Nucleus accumbens (tissue), 56 donors: ENCODE measurements at places on chromosomes 3 and 15.

GRCh38 chr15:33278816-33279612, 31.8 kb upstream of the RYR3 start:
- DNase-seq = no peak

DNA sequence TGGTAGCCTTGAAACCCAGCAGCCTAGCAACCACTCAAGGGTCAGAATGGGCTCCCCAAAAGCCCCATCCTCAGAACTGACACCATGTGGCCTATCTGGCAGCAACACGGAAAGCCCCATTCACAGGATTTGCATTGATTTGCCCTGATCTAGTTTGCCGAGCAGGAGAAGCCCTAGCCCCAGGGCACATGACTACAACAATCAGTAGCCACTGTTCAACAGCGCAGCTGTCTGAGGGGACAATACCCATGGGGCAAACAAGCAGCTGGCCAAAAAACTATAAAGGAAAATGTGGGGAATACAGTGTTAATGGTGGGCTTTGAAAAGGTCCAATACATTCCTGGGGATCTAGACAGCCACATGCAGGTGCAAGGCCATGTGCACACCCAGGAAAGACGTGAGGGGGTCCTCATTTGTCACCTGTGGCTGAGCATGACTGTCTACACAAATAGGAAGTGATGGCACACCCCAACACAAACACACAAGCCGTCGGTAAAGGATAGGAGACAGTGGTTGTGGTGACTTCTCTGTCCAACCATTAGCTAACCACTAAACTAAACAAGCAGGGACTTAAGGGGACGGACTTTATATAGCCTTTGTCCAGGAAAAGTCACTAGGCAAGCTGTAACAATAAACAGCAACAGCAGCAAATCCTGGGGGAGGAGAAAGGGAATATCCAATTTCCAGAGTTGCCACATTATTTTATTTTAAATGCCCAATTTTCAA, 113.7 kb downstream of the LRIG1 start:
- DNase-seq = no peak

GRCh38 chr15:40845036-40845435, 1.2 kb downstream of the SPINT1 start:
- no peak for DNase-seq

DNA sequence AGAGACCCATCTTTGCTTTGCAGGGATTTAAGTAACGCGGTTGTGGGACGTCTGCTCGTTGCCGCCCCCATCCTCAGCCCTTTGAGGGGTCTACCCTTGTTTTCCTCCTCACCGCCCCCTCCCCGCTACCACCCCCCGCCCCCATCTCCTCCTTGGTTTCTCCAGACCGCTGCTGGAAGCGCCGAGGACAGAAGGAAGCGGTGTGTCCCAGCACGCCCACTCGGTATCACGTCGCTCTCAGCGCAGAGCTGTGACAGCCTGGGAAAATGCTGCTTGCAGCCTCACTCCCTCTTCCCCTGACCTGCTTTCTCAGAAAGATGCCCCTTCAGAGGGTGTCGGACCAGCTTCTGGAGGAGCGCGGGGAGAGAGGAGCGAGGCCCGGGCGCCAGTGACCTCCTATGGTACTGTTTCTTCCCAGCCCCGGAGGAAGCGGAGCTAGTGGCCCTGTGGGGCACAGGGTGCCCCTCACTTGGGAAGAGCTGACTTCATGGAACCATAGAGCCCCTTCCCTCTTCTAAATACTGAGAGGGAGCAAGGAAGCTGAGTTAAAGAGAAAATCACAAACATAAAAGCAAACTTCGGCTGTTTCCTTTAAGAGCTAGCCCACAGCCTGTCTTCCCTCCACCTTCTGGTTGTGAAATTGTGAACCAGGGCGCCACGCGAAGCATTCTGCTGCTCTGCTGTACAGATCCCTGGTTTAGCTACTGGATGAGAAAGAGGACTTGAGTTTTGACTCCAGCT, 698 bp downstream of the IL1RAP start:
- DNase-seq = peak; percentile 40

- no peak for DNase-seq
Observed at GRCh38 chr15:62257996-62258521, 93.0 kb upstream of the C2CD4B start.

DNA sequence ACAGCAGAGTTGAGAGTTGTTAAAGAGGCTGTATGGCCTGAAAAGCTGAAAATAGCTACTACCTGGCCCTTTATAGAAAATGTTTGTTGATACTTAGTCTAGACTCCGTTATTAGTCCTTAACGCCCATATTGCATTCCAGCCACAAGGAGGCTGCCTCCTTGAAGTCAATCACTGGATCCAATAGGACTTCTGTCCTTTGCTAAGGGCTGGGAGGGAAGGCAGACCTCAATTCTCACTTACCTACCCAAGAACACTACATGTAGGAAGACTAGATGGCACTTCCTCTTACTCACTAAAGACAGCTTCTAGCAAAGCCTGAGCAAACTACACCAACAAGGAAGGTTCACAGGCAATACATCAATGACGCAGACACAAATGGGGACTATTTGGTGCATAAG, 139.5 kb upstream of the HACD2 start:
- DNase-seq = no peak

DNA sequence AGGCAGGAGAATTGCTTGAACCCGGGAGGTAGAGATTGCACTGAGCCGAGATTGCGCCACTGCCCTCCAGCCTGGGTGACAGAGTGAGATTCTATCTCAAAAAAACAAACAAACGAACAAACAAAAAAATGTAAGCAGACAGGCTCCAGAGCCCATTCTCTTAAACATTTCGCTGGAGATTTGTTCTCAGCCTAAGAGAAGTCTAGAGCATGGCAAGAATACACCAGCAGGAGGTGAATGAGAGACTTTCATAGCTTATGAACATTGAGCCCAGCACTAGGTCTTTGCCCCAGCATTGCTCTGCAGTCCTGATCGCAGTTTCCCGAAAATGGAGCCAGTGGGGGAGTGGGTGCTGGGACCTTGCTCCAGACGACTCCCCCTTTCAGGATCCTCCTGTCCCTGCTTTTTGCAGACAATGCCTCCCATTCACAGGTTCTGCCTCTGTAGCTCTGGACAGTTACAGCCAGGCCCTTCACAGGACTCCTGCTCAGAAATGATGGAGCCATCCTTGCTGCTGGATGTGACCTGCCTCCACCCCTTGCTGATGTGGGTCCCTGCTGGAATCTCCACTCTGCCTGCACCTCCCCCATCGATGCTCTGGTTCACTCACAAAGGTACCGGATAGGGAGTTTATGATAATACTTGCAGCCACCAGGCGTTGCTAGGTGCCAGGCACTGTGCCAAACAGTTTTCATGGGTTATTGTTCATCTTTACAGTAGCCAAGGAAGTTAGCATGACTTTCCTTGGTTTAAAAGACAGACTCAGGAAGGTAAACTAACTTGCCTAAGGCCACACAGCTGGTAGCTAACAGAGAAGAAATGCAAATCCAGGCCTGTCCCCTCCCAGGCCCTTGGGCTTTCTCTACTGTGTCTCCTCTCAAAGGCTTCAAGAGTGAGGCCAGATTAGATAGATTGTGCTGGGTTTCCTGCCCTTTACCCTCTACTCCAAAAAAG, 329.7 kb upstream of the TLE3 start:
- no peak for DNase-seq
